ENCODE measurements at places on chromosomes 4 and X. TPM values are rescaled to one million over a fixed set of nuclear protein-coding genes. Genes with fewer than 3 reads are reported as not detected.

GRCh38 chrX:2426289-2426882, 74.4 kb downstream of the DHRSX start:
- DNase-seq = no peak

Gene VMA21
- 52.8 TPM for total RNA-seq

- DNase-seq = no peak
These were observed 664.0 kb upstream of the IGFBP7 start for GRCh38 chr4:57774171-57774570.

Gene ZNF185
- total RNA-seq = 10.9 TPM

DNA sequence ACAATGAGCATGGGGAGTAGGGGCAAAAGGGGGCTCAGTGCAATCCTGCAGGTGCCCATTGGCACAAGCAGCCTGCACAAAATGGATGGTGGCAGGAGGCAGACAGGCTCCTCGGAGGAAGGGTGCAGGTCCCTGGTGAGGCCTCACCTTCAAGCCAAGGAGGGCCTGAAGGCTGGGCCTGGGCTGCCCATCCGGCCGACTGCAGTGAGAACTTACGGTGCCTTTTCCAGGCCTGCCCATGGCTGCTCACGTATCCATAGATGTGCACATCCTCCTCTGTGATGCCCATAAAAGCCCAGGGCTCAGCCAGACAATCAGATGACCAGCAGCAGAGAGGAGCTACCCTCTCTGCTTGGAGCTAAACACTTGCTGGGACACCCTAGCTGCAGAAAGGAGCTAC, 1089.8 kb downstream of the PCDH18 start:
- DNase-seq = no peak

Data from WTC11 (cell line).